ENCODE measurements at places on chromosomes 2 and 18. TPM values are rescaled to one million over a fixed set of nuclear protein-coding genes. Genes with fewer than 3 reads are reported as not detected.

- ATAC-seq: no peak
Measured at GRCh38 chr2:230589497-230590015, 123.1 kb upstream of the CAB39 start.

CFAP53 gene
- total RNA-seq: 6.1 TPM

DNA sequence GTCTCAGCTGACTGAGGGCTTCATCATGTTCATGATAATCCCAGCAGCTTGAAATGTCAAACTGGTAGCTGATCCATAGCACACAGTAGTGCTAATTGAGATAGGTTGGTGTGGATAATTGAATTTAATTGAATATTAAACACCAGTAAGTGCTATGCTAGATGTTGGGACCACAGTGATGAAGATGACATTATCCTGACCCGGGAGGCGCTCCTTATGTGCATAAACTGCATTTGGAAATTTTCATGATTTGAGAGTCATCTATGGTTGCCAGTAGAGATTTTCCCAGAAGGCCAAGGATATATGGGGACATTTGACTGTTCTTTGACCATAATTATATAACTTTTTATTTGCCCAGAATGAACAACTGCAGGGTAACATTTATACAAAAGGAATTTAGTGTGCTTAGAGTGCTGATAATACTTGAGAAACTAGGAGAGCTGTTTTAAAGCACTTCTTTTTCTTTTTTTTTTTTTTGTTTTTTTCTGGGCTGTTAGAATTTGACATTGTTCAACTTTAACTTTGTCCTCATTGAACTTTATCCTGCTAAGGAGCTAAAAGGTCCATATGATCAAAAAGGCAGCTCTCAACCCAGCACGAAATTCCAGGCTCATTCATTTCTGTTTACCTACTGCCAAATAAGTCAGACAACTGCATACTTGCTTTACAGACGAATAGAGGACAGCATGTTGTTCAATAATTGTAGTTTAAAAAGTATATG lies 242.8 kb downstream of the NEDD4L start:
- peak; percentile 56 for ATAC-seq

GRCh38 chr18:62432176-62432575 lies 90.6 kb upstream of the ZCCHC2 start:
- ATAC-seq: no peak

C1D gene
- total RNA-seq: 24.2 TPM

- ATAC-seq: no peak
Measured at GRCh38 chr2:160479269-160479668, 14.3 kb downstream of the RBMS1 start.

DNA sequence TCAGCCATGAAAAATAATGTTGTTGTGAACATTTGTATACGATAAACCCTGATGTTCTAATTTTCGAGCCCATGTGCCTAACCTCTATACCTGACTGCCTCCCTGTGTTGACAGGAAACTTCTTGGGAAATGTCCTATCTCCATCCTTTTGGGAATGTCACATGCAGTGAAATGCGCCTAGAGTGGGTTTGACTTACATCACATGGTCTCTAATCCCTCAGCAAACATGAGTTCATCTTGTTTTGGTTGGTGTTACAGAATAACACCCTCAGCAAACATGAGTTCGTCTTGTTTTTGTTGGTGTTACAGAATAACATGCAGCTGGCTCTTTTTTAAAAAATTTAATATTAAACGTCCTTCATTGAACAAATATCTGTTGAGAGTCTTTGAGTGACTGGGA lies 4.3 kb upstream of the UGT1A6 start:
- no peak for ATAC-seq

ANKRD29 gene
- total RNA-seq: 4.0 TPM

DNA sequence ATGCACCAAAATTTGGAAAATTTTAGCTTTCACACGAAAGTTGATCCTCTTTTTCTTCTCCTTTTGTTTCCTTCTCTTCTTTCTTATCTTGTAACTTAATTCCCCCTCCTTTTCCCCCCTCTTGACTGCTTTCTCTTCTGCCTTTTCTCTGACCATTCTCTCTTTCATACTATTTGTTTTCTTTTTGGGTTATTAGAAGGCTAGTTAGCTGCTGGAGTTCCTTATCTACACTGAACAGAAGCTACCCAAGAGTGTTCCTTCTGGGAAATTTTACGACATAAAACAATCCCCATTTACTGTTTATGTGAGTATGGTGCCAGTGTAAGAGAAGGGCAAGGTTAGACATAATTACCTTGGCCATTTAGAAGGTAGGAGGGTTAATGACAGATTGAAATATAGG lies 218.4 kb upstream of the DTNA start:
- no peak for ATAC-seq

GRCh38 chr2:165016772-165017411 lies 61.6 kb upstream of the SLC38A11 start:
- peak; percentile 89 for ATAC-seq

CNTNAP5 gene
- 9.0 TPM for total RNA-seq

ALPG gene
- 0.39 TPM for total RNA-seq

DNA sequence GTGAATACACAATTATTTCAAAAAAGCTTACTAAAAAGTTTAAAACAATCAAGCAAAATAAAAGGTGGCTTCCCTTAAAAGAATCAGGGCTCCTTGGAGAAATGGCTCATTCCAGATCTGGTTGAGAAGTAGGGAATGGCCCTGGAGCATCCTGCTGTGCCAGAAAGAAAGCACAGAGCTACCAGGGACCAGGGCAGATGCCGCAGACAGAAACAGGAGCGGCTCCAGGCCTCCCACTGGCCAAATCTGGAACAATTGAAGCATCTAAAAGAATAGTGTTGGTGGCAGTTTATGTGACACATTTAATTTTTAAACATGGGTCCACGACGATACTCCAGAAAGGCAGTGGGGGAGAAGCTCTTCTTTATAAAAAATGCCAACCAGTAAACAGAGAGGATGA lies 75.5 kb downstream of the GBX2 start:
- no peak for ATAC-seq

SCN9A gene
- 0.15 TPM for total RNA-seq

HAAO gene
- total RNA-seq: 1.4 TPM

GRCh38 chr2:86686905-86687304 lies 33.2 kb upstream of the RMND5A start:
- no peak for ATAC-seq

GRCh38 chr18:21444465-21445212 lies 155.9 kb downstream of the ESCO1 start:
- ATAC-seq: no peak

DNA sequence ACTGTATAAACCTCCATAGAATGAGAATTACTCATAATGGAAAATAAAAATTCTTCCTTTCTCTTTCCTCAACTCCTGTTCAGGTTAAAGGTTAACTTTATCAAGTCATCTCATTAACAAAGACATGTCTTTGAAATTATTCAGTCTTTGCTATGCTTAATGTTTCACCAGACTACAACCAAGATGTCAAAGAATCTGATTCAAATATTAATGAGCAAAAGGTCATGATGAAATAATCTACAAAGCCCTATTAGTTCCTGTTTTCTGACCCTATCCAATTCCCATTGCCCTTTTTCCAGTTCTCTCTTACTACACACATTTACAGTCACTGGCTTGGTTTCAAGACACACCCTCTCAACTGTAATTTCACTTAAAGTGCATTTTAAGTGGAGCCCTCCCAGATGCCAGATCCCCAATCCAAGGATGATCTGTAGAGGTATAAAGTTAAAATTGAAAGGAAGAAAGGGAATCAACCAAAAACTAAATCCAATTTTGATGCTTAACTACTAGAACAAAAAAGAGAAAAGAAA lies 246.9 kb upstream of the CYP26B1 start:
- no peak for ATAC-seq

DNA sequence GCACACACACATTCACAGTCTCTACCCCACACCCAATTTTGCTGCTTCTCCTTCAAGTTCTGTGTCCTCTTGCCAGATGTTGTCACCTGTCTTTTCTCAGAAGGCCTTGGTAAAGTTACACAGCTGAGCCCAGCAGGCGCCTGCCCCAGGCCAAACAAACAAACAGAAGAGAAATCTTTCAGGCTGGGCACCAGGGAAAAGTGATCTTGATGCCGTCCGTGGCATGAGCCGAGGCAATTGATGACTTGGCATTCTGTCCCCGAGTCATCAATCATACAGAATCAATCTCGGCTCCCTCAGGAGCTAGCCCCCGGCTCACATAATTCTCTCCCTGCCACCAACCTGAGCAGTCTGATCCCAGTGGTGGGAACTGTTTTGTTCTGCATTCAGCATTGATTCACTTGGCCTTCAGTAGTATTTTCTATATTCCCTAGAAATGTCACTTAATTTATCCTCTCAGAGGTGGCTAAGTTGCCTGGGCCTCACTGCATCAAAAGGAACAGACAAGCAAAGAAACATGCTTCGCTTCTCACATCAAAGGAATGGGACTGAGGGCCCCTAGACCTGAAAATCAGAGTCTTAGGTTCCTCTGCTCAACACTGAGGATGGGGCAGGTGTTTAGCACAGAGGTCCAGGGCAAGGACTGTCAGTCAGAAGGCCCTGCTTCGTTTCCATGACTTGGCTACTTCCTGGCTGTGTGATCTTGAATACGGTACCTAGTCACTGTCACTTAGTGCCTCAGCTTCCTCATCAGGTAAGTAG lies 278.8 kb upstream of the CELF4 start:
- no peak for ATAC-seq

DNA sequence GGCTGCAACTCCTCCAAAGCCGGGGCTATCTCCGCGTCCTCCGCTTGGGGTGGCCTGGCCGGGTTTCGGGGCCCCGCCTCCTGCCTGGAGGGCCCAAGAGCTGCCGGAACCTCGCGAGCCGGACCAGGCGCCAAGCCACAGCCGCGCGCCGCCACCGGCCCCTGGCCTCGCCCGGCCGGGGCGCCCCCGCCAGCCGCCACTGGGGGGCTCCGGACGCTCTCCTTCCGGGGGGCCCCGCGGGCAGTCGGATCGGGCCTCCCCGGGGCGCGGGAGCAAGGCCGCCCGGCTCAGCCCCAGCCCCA lies 17.4 kb upstream of the HAAO start:
- no peak for ATAC-seq

DNA sequence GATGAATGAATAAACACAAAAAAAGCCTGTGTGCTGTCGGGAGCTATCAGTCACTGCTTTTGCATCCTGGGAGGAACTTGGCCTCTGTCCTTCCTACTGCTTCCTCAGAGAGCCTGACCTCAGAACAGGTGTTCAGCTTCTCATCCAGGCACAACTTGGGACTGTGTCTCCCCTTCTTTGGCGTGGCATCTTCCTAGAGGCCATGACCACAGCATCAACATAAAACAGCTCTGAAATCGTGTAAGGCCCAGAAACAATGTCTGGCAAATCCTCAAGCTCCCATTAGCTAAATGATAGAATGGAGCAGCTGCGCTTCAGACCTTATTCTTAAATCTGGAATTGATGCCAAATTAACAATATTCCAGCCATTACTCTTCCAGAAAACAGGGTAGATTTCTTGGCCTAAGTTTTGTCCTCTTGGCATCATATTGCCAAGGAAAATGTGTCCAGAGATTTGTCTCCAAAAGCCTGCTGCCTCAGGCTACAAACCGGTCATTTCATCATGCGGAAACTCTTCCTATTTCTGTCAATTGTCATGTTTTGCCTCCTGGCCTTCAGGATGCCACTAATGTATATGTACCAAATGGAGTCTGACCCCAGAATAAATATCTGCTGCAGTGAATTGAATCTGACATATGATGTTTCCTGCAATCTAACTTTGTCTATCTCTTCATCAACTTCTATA lies 53.2 kb upstream of the RAB27B start:
- no peak for ATAC-seq

DNA sequence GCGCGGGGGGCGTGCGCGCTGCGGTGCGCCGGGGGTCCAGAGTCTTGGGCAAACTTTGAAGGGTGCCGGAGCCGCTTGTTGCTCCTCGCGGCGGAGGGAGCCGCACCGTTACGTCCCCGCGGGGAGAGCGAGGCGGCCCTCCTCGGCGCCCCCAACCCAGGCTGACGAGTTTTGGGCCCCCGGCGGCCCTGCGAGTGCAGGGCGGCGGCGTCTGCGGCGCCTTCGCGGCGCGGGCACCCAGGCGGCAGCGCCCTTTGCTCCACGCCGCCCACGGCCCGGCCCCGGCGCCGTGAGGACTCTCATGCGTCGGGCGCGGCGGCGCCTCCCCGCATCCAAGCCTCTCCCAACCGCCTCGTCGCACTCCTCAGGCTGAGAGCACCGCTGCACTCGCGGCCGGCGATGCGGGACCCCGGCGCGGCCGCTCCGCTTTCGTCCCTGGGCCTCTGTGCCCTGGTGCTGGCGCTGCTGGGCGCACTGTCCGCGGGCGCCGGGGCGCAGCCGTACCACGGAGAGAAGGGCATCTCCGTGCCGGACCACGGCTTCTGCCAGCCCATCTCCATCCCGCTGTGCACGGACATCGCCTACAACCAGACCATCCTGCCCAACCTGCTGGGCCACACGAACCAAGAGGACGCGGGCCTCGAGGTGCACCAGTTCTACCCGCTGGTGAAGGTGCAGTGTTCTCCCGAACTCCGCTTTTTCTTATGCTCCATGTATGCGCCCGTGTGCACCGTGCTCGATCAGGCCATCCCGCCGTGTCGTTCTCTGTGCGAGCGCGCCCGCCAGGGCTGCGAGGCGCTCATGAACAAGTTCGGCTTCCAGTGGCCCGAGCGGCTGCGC lies 814 bp downstream of the FZD7 start:
- peak; percentile 4 for ATAC-seq
